NCI-H2227 treated with DMSO at 0.1 percent for 48 hours (cell line): ENCODE measurements at places on chromosomes 2 and 18.
A peak's percentile ranks its signal among the peaks of the same experiment; 100 is the strongest.

DNA sequence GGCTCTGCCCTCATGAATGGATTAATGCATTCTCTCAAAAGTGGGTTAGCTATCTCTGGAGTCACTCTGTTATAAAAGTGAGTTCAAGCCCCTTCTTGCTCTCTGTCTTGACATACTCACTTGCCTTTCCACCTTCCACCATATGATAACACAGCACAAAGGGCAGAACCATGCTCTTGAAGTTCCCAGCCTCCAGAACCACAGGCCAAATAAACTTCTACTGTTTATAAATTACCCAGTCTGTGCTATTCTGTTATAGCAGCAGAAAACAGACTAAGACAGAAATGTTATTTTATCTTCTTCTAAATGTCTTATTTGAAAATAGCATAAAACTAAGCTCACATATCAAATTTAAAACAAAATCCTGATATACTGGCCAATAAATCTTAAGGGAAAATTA is 15.0 kb downstream of the RAB1A start:
- no peak for DNase-seq

GRCh38 chr2:26845021-26845420 is 2.9 kb upstream of the DPYSL5 start:
- DNase-seq, result no peak

GRCh38 chr2:133040170-133040569 is 370.2 kb upstream of the LYPD1 start:
- DNase-seq, result no peak

DNA sequence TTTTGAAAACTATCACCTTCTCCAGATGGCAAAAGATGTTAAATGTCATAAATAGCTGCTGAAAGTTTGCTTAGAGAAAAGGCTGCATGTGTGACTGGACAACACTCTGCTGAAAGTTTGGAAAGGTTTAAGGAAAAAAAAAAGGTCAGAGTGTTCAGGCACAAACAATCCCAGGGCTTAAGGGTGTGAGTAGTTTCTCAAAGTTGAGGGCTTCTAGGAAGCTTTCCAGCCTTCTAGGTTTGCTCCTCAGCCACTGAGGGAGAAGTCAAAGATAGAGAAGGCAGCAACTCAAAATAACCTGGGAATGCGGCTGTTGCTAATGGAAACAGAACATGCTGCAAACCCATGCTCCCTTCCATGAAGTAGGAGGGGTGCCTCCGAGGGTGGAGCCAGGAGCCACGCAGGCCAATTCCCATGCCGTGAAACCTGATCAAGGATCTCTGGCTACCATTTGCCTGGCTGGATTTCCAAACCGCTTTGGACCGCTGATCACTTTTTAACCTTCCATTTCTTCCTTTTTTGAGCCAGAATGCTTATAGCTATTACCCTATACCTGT is 88.0 kb downstream of the TEX51 start:
- no peak for DNase-seq

DNA sequence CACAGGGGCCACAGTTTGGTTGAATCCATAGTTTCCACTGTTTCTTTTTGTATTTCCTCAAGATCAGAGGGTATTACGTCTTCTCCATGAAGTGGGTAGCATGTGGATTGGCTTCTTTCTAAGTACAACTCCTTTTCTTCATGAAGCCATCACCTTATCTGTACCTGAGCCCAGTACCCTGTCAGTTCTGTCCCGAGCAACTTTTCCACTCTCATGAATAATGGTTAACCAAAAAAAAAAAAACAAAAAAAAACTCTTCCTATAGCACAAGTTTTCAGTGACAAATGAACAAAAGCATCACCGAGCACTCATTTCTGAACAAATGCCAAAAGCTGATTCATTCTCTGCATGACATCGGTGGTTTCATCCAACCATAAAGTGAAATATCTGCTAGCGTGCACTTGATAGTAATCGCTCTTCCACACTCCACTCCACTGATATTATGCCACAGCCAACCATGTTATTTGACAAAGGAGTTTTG is 53.0 kb upstream of the CCDC150 start:
- peak; percentile 78 for DNase-seq

- DNase-seq, result no peak
These were observed 2.3 kb upstream of the LPIN2 start for GRCh38 chr18:3015204-3015592.

GRCh38 chr18:36215577-36215976 is 28.3 kb downstream of the MOCOS start:
- DNase-seq, result no peak

- DNase-seq, result no peak
These were observed 29.3 kb downstream of the SLC14A1 start for GRCh38 chr18:45753286-45753685.

DNA sequence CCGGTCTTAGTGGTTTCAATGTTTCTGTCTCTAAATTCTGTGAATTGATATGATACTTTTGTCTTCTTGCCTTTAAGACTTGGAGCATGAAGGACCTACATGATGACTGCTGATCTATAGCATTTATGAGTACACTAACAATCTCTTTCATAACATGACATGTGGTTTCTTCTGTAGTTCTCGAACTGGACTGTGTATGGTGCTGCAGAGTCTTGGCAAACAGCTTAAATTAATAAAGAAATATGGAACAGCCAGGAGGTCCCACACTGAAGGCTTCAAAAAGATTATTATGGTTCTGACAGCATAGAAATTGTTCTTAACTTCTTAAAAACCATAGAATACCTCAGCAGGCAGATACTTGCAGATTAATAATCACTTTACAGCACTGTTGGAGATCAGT is 145.0 kb downstream of the DCC start:
- no peak for DNase-seq

DNA sequence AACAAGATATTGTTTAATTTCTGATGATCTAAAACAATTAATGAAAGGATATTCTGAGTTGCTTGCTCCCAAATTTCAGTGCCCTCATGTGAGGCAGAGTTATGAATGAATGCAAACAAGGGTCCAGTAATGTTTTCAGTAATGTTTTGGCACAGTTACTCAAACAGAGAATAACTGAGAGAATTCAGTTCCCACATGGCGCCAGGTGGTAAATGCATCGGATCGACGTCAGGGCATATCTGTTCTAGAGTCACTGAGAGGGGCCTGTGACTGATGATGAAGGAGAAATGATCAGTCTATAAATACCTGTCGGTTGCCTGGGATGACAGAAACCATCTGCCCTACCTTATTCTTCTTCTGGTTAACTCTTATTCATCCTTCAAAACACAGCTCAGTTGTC is 81.4 kb downstream of the KCNS3 start:
- DNase-seq, result no peak

DNA sequence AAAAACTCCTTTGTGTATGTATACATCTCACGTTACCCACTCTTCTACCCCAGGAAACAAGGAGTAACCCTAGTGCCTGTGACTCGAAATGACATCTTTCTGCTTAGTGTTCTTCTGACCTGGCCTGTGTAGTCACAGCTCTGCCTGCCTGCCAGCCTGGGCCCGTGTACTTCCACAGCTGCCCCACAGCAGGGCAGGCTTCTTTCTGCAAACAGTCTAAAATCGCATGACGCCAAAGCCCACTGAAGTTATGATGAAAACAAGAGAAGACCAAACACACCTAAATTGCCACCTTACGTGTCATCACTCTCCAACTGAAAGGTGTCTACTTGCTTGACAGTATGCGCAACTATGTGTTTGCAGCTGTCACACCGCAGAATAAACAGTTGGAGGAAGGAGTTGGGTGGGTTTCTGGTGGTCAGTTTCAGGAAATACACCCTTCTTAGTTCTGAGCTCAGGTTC is 1.5 kb downstream of the GAREM1 start:
- DNase-seq, result peak; percentile 21

GRCh38 chr2:121722479-121722878 is 14.2 kb downstream of the NIFK start:
- no peak for DNase-seq

- DNase-seq, result no peak
These were observed 299.5 kb upstream of the LYPD1 start for GRCh38 chr2:132969371-132969985.

DNA sequence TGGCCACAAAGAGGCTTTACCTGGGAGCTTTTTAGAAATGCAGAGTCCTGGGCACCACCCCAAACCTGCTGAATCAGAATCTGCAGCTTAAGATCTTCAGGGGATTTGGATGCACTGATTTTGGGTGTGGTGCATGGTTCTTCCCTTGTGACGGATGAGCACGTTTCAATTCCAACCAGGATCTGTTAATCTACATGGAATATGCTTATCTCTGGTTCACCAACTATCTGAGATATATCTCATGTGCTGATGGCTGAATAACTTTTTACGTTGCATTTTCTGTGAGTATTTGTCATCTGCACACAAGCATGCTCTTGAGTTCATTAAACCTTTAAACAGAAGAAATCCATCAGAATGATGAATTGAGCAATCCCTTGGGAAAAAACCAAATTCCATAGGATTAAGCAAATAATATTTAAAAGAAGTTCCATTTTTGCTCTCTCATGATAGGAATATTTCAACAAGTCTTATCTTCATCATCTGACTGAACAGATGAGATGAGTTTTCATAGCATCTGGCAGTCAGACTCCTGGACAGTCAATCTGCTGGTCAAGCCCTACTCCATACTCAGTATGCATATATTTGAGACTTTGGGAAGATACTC is 120.6 kb downstream of the PLB1 start:
- DNase-seq, result no peak

DNA sequence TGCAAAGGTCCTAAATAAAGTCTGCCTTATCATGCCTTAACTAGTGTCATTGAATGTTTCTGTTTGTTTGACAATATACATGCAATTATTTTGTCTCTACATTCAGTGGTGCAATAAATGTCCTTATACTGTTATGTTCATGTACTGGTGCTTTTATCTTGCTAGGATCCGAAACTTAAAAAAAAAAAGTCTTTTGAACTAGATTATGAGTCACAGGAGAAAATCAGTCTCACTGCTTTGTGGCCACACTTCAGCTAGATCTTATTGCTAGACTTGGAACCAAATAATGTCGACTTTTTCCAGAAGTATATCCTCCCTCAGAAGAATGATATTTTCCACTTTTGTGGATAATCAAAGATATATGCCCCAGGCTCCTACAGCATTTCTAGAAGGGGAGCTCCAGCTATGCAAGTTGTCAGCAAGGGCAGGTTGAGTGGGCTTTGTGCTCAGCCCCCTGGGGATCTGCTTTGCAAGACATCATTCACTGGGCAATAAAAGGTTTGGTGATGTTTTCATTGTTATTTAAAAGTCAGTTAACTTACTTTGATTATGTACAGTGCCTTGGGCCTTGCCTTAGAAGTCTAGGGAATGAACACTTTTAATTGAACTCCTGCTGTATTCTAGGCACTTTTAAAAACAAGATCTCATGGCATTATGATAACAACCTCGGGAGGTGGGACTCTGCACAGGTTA is 157.1 kb upstream of the LRRTM1 start:
- no peak for DNase-seq

DNA sequence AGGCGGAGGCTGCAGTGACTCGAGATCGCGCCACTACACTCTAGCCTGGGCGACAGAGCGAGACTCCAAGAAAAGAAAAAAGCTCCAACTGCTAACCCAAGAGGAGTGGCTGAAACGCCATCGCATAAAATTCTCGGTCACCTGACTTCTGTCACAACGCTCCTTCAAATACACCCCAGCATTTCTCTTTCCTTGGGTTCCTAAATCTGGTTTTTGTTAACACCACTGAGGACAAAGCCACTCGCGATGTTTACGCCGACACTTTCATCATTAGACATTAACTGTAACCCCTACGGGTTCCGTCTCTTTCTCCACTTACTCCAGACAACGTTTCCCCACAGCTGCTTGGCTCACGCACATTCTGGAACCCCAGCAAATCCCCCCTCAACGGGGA is 679 bp downstream of the CLK1 start:
- peak; percentile 80 for DNase-seq

DNA sequence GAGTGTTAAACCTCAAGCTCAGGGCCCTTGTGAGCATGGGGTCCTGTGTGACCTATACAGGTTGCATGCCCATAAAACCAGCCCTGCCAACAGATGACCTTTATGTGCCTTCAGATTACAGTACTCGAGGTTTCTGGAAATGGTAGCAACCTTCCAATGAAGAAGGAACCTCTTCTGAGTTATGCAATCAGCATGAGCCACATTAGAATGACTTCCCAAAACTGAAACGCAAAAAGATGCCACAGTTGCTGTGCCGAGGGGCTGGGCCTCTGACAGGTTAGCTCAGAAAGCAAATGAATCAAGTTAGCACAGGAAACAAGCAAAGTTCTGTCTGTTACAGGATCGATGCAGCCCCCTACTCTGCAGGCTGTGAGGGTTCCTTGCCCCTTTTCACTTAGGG is 37.7 kb downstream of the TGFA start:
- no peak for DNase-seq
